A172 (cell line): ENCODE measurements at places on chromosomes 3 and 15. TPM values are rescaled to one million over a fixed set of nuclear protein-coding genes. Genes with fewer than 3 reads are reported as not detected.

GRCh38 chr3:3689601-3690375, 109.4 kb upstream of the LRRN1 start:
- no peak for DNase-seq

DNA sequence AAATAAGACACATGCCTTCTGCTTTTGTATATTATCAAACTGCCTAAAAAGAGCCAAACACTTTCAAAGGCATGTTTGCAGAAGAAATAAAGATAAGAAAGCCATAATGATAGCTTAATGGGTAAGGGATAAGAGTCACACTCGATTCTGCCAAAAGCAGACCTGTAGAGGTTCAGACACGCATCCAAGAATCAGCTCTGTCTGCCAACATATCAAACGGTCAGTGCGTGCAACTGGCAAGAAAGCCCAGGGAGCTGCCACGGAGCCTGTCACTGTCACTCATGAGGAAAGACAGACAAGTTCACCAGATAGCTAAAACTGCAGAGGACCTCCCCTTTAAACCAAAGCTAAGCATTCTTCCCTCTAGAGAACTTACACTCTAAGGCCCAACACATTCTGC, 23.2 kb downstream of the DCP1A start:
- DNase-seq, result no peak

DNA sequence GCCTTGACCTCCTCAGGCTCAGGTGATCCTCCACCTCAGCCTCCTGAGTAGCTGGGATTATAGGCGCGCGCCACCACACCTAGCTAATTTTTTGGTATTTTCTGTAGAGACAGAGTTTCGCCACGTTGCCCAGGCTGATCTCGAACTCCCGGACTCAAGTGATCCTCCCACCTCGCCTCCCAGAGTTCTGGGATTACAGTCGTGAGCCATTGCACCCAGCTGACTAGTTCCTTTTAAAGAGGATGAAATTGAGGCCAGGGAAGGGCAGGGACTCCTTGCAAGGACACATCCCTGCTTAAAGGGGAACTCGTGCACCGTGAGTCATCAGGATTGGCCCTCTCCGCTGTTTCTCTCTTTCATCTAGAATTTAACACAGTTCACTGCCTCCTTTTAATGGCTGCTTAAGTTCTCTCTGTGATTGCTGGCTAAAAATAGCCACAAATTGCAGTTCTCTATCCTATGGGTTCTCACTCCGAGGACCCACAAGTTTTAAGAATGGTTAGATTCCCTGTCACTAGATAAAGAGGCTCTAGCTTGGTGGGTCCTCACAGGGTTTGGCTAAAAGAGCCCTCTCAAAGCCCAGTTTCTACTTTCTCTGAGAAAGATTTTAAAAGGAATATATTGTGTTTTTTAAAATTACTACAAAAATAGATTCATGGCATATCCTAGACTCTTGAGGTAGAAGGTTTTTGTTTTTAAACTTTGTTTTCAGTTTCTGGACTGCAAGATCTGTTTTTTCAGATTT, 1.4 kb downstream of the CRTAP start:
- DNase-seq, result peak; percentile 93

GRCh38 chr3:154191520-154191919, 70.3 kb downstream of the ARHGEF26 start:
- no peak for DNase-seq

Gene THPO
- 0.14 and 0.43 TPM in 2 replicates for total RNA-seq

- DNase-seq, result no peak
Observed at GRCh38 chr3:135967867-135968266, 2.3 kb downstream of the PPP2R3A start.

DNA sequence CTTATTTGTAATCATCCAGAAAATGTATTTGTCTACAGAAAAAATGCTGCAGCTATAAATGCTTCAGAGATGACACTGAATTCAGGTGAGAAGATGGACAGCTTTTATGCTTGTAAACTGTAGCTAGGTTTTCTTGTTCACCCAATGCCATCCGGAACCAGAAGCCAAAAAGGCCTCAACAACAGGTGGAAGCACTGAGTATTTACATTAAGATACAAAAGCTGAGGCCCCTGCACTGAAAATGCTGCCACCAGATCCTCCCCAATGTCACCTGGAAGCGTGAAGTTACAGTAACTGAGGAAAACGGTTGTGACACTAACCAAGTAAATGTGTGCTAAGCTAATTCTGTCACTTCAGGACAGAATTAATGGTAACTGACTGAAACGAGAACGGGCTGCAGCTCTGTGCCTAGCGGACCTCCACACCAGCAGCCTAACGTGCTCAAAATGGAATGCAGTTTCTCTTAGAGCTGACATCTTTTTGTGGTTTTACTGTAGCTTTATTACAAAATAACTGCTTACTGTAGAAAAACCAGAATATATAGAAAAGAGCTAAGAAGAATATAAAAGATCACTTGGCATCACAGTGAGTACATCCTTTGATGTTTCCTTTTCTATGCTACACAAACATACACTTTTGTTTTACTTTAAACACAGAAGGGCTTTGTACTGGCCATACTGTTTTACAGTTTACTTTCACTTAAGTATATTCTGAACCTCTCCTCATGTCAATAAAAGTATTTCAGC, 7.6 kb downstream of the CHSY1 start:
- no peak for DNase-seq

Gene INAFM2
- total RNA-seq, result 12.7 and 14.7 TPM in 2 replicates

Gene ARNT2
- total RNA-seq, result 14.2 and 18.5 TPM in 2 replicates

Gene CACNA2D2
- total RNA-seq, result 0.22 and 0.26 TPM in 2 replicates
